ENCODE measurements at places on chromosomes 1 and 21.

- DNase-seq = no peak
Measured at GRCh38 chr1:83978056-83978455, 20.9 kb downstream of the TTLL7 start.

- no peak for DNase-seq
Measured at GRCh38 chr1:40694353-40694874, 2.9 kb downstream of the NFYC start.

DNA sequence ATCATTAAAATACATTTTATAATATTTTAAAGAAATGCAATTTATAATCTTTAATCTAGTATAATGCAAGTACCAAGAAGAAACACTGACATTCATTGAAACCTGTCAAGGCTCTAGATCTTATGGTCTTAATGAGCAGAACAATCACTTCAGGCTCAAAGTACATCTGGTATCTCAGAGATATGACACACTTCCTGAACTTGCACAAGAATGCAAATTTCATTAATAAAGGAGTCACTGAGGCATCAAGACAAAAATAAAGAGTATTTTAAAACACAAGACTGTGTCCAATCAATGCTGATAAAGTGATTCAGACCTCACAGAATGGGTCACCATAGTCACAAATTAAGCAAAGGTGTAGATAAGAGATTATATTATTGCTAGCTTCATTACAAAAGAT is 178.1 kb downstream of the AK5 start:
- DNase-seq = no peak

GRCh38 chr1:100811808-100812207 is 82.8 kb downstream of the EXTL2 start:
- DNase-seq = no peak

DNA sequence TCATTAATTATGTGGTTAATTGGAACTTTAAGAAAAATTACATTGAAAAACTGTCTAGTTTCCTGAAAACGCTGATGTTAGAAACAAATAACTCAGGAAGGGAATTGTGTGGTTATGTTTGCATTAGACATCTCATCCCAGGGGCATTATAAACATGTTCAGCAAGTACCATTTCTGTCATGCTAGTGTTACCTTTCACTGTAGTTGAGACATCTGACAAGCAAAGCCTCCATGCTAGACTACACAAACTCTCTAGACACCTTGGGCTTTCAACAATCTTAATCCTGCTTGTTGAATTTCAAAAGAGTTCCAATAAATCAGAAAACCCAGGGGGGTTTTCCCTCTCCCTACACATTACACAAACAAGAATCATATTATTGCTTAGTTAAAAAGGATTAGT is 536.8 kb downstream of the KCNT2 start:
- no peak for DNase-seq

DNA sequence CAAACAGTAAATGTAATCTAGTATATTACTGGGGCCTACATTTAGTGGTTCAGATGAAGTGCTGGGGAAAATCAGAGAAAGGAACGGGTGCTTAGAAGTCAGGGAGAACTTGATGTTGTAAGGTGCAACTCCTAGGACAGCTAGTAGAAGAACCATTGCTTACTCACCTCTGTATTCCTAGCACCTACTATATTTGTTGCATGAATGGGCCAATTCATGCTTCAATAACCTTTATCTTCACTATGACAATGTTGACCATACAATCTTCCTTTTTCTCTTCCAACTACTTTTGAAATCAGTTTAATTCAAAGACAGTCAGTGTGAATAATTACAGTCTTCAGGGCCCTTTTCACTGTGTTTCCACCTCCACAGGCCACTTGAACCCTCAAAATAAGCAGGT is 125.0 kb upstream of the DMRTA2 start:
- DNase-seq = no peak

DNA sequence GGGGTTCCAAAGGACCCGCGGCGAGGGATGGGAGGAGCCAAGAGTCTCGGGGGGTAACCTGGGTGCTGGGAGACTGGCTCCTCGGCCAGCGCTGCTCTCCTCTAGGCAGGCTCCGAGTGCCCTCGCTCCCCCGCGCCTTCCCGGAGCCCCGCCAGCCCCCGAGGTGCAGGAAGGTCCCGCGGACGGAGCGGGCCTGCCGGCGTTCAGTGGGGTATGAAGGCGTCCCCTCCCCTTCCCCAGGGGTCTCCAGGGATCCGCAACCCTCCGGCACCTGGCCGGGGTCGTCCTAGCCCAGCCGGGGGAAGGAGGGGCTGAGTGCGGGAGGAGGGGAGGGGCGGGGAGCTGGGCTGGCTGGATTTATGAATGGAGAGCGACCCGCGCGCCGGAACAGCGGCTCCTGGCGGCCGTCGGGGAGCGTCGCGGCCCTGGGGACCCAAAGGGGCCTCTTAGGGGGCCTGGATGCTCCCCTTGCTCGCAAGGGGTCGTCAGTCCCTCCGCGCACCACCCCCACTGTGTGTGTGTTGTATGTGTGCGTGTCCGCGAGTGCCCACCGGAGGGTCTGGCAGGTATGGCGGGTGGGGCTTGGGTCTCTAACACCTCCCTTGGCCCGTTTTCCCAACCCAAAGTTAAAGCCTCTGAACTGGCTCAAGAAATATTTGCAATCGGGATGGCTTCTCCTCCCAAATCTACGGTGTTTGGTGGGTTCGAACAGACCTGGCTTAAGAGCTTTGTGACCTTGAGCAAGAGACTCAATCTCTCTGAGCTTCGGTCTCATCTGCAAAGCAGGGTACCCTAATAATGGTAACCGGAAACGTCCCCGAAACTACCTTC is 642 bp downstream of the HCRTR1 start:
- no peak for DNase-seq

DNA sequence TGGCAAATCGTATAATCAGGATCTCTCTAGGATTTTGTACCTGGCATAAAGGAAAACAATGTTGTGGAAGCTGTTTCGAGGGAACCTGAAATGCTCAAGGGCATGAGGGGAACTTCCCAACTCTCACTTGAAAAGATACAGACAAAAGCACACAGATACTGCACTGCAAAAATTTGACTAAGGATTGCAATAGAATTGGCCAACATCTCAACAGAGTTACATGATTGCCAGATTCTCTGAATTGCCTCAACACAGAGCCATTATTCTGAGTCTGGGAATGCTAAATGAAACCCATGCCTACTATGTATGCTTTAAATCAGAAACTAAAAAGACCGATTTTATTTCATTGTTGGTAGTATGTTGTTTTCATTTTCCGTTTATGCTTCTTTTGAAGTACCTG is 16.0 kb downstream of the KRTAP19-8 start:
- no peak for DNase-seq

DNA sequence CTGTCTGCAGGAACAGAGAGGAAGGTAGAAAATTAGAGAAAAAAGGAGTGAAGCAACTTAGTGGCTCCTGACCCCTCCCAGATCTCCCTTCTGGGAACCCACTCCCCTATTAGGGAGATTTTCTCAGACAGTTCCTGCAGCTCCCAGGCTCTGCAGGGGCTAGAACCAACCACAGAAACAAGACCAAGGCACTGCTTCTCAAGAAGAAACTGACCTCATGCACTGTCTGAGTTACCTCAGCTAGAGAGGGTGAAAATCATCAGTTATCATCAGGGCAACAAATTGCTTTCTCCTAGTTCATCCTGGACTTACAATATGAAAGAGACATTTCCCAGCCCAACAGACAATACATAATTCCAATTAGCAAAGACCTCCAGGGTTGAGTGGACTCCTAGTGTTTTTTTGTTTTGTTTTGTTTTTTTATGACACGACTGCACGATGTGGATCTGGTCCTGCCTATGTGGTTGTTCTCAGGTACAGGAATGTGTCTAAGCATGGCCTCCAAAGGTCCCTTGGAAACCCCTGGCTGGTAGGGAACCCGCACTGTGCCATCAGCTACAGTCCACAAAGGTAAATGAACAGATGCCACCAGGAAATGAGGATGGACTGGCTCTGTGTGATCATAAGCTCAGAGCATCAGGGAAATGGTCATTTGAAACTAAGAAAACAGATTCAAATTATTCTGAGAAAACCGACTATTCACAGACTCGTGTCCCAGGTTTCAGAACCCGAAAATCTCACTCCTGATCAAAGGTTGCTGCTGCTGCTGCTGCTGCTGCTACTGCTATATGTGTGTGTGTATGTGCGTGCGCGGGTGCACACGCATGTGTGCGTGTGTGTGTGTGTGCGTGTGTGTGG is 65.3 kb downstream of the LAMC2 start:
- DNase-seq = no peak

DNA sequence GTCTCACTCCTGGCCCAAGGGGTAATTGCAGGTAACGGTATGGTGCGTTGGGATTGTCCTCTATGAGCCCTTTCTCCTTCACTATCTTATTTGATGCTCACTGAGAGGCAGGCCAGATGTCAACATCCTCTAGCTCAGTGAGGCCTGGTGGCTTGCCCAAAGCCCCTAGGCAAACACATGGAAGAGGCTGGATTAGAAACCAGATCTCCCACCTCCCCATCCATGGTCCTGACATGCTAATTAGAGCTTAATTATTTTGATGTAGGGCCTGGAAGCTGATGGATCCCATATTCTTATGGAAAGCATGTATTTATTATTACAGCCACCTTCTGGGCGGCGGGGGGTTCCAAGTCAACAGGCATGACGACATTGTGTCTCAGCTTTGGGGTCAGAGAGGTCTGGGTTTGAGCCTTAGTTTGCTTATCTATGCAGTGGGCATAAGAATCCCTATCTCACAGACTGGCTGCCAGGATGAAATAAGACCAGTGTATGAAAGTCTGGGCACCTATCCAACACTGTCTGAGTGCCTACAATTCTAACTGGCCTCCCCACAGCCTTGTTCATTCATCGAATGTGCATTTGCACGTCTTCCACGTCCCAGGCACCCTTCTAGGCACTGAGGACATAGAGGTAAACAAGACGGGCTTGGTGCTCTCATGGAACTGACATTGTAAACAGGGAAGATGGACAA is 6.2 kb downstream of the SMPDL3B start:
- DNase-seq = no peak

DNA sequence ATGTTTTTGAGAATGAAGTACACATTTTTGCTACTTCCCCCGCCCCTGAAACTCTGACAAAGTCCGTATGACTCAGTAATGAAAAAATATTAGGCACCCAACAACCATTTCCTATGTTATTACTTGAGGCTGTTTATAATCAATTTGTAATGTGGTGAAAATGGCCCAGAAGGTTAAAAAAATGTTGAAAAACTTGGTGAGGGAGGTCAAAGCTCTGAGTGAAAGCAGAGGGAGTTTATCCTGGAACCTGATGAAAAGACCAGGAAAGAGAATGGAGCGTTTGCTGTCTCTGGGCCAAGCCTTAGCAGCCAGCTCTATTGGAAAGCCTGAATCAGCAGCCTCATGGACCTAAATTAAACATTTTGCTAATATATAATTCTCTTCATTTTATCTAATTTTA is 367.7 kb upstream of the NEGR1 start:
- peak; percentile 19 for DNase-seq

DNA sequence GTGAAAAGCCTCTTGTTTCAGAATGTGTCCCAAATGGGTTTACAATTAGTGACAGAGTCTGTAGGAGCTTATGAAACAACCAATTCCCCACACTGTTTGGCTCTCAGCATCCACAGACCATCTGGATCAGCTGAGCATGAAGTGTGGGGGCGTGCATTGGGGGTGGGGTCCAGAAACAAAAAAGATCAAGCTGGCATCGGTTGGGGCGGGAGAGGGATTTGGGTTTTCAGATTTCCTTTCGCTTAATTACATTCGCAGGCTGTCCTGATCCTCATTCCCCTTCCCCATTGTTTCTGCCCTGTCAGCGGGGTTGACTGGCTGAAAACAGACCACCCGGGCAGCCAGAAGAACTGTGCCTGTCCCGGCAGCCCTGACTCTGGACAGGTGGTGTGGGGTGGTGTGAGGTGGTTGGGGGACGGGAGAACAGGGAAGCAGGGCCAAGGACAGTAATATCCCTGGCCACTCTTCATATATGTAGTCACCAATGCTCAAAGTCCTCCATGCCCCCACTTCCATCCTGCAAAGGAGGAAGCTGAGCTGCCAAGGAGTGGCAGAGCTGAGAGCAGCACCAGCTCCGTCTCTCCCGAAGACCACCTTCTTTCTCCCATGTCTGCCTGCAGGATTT is 92.0 kb downstream of the IER5 start:
- no peak for DNase-seq

GRCh38 chr1:205245096-205245495 is 17.4 kb downstream of the TMCC2 start:
- no peak for DNase-seq

DNA sequence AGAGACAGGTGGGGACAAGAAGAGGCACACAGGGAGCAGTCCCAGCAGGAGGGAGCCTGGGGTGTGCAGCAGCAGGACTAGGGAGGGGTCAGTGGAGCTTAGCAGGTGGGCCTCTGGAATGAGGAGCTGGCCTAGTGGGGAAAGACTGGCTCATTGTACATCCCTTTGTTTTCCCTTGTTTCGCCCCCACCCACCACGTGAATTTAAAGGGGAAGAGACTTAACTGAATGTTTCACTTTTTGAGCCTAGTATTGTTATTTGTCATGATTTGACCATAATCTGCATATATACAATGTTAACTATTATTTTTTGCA is 181.7 kb downstream of the DHRS3 start:
- DNase-seq = no peak

- no peak for DNase-seq
Measured at GRCh38 chr1:42008264-42008663, 89.5 kb upstream of the HIVEP3 start.

DNA sequence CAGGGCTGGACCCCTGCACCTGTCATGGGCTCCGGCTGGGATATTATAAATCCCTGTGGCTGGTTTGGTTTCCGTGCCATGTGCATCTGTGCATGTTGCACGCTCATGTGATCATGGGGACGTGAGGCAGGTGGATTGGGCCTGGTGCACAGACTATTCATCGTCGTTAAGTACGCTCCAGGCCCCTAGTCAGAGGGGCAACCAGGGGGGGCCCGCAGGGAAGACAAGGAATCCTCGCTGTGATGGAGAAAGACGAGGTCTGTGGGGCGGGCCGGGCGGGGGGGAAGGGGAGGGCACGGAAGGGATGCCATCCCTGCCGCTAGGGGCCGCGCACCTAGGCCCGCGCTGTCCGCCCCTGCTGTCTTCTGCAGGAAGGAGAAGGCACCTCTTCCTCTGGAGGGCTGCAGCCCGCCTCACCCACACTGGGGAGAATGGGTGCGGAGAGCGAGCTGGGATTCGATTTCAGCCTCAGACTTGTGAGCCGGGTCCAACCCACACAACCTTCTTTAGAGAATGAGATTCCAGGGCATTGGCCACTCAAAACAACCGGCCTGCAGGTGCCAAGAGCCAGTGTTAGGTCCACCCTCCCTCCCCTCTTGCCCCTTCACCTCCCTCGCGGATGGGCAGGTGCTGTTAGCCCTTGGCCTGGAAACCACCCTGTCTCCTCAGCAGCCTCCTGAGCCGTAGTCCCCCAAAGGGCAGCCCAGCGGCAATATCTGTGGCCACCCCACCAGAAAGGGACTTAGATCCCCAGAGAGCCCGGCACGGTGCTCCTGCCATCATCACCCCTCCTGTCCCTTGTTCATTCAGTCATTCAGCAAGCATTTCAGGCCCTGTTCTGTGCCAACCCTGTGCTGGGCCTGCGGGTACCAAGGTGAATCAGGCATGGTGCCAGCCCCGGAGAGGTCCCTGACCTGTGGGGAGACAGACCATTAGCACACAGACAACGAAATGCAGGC is 950 bp upstream of the LRP8 start:
- no peak for DNase-seq

Measured in GM04503 (cell line).